ENCODE measurements at places on chromosomes 1 and 21.

- no peak for DNase-seq
Observed at GRCh38 chr1:41476807-41477361, 7.6 kb downstream of the EDN2 start.

- DNase-seq, result no peak
Observed at GRCh38 chr1:75745276-75745675, 20.8 kb downstream of the ACADM start.

DNA sequence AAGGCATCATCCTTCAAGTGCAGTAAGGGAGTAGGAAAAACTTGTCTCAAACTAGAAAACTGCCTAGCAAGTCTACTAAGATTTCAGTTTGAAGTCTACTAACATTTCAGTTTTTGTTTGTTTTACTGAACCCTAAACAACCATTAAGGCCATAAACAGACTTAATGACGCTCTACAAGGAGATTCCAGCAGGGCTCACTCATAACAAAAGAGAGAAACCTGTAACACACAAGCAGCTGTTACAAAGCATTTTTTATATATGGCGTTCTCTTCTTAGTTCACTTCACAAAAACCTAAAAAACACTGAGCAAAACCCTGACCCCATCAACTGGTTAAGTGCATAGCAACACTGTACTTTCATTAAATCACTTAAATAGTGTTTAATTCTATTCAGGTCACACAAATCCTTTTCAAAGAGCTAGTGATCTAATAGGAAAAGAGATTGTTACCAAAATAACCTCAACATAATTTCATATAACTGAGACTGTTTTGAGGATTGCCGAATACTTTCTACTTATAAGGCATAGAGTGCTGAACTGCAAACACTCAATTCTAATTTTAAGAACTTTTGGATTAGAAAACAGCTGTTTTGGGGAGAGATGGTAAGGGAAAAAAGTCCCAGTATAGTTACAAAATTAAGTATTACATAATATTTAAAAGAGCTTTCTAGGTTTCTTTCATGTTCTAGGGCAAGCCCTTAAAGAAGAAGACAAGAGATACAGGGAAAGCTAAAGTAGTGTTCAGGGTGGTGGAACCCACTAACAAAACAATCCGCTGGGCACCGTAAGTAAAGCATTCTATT is 1.4 kb downstream of the B3GALNT2 start:
- no peak for DNase-seq

DNA sequence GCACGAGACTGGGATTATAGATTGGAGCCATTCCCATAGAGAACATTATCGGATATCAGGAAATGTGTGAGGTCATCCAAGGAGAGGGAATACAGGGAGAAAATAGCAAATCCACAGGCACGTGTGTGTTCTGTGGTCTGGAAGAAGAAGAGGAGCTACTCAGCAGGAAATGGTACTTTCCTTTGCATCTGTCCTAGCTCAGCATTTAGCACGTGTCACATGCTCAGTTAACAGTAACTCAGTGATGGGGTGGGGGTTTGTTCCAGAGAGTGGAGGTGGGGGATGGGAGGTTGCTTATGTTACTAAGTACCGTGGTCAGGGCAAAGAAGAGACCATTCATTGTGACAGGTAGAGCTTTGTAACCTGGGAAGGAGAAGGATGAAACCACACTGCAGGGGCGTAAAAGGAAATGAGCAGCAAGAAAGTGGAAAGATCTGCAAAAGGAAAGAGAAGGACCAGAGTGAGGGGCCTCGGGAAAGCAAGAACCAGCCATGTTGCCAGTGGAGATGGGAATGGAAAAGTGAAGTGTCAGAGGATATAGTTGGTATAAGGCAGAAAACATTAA is 100.4 kb downstream of the ATP5PO start:
- DNase-seq, result no peak

- DNase-seq, result no peak
Observed at GRCh38 chr1:109566982-109567381, 18.6 kb downstream of the GNAI3 start.

DNA sequence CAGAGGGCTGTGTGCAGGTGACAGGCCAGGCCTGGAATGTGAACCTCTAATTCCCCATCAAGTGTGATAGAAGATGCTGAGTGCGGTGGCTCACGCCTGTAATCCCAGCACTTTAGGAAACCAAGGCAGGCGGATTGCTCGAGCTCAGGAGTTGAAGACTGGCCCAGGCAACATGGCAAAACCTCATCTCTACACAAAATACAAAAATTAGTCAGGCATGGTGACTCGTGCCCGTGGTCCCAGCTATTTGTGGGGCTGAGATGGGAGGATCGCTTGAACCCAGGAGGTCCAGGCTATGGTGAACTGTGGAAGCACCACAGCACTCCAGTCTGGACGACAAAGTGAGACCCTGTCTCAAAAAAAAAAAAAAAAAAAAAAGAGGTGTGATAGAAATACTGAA is 40.1 kb upstream of the PUM1 start:
- DNase-seq, result no peak

DNA sequence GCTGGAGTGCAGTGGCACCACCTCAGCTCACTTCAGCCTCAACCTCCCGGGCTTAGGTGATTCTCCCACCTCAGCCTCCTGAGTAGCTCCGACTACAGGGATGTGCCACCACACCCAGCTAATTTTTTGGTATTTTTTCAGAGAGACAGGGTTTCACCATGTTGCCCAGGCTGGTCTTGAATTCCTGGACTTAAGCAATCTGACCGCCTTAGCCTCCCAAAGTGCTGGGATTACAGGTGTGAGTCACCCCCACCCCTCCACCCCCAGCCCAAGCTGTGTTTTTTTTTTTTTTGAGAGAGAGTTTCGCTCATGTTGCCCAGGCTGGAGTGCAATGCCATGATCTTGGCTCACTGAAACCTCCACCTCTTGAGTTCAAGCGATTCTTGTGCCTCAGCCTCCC is 75.4 kb downstream of the NKAIN1 start:
- no peak for DNase-seq

- DNase-seq, result no peak
Observed at GRCh38 chr21:42843056-42843455, 36.3 kb downstream of the WDR4 start.

- peak; percentile 70 for DNase-seq
Observed at GRCh38 chr1:111505641-111506119, 2.2 kb upstream of the ADORA3 start.

DNA sequence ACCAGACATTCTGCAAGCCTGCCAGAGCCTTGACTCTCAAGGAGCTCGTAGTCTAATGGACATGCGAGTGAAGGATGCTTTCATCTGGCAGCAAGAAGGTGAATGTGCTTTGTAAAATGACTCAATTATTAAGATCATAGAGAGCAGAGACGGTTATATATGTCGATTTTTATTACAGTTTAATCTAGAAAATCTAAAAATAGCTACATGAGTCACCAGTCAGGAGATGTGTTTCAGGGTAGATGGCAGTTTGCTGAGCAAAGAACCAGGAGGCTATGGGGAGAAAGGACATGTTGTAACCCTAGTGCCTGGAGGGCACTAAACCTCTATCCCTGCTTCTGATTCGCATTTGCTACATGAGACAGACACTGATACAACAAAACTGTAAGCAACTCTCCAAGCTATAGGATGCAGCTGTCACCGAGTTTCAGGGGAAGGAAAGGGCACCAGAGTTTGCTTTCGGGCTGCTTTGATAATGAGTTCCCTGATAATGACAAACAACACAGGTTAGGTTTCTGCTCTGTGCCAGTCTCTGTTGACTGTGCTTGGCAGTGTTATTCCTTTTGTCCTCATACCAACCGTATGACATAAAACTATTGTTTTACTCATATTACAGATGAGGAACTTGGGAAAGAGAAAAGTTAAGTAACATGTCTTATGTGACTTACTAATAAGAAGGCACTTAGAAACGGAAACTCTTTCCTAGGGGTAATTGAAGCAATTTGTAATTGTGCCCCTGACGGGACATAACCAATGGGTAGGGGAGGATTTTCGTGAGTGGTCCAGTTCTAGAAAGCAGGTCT is 43.2 kb downstream of the C1orf198 start:
- no peak for DNase-seq

DNA sequence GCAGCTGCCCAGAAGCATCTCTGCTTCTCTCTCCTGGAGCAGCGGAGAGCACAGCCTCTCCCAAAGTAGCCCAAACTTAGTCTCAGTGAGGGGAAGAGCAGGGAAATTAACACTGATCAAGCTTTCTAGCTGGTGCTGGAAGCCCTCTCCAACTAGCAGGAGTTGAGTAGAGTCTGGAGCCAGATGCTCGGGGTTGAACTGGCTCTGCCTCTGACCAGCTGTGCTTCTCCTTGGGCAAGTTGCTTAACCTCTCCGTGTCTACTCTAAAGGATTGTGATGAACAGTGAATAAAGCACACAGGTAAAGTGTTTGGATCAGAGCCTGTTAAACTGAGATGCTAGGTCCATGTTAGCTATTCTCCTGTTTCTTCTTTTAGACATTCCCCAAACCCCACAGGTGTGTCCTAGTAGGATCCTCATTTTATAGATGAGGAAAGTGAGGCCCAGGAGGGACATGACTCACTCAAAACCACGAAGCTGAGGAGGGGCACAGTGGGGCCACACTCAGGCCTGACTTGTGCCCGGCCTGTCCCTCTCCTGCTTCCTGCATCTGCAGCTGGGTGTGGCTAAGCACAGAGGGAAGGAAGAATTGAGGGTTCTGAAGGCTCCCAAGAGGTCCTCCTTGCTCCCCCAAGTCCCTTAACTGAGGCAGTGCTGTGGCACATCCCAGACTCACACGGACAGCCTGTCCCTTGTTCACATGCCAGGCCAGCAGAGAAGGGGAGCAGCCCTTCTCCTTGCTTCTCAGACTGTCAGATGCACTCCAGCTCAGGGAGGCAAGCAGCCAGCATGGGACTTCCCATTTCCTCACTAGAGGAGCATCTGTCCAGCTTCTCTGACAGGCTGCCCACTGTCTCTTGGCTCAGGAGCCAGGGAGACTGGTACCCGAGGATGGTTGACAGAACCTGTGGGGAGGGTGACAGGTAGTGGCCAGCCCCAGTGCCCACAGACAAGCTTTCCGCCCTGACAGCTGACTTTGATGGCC is 152.0 kb upstream of the IGSF21 start:
- DNase-seq, result no peak

GRCh38 chr1:180860535-180860934 is 52.2 kb upstream of the KIAA1614 start:
- DNase-seq, result no peak

- peak; percentile 54 for DNase-seq
Observed at GRCh38 chr1:148307583-148308185, 155.6 kb upstream of the NBPF11 start.

DNA sequence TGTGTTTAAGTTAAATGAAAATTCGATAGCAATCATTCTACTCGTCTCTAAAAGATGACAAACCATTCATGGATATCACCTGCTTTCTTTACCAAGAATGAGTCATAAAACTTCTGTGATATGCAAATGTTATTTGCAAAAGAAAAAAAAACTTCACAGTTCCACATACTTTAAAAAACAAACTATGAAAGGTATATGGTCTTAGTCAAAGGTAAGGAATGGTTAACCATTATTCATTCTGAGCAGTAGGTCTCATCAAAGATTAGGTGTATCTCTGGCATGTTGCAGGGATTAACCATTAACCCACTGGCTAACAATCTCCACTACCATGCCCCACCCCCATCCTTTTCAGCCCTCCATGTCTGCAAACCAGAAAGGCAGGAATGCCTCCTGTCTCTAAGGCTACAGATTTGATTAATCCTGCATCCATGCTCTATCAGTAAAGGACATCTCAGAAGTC is 44.4 kb downstream of the PTPN14 start:
- no peak for DNase-seq

GRCh38 chr1:232974971-232975370 is 24.6 kb downstream of the NTPCR start:
- no peak for DNase-seq

DNA sequence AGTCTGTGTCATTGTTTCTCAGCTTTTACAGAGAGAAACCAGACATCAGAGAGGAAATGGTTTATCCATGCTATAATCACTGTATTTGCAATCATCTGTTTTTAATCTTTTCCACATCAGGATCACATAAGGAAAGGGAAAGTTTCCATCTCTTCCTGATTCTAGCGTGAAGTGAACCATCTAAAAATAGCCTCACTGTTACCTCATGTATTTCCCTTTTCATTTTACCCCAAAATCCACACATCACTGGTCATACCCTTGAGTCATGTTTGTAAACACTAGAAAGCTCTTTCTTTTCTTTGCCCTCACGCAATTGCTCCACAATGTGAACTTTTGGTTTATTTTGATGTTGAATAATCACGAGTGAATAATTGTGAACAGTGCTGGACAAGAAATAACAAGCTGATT is 146.0 kb downstream of the PLA2G4A start:
- DNase-seq, result no peak

DNA sequence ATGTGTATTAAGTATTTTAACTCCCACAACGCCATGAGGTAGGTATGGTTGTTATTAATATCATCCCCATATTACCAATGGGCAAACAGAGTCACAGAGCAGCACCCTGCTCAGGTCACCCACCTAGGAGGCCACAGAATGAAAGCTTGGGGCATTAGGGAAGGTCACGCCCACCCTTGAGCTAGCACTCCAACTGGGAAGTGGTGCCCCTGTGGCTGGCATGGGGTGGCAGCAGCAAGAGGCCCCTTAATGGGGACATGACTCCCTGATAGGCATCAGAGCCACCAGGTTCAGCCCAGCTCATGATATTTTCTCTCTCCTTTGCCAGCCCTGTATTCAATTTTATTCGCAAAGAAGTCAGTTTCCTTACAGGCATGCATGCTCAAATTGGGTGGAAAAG is 90.6 kb downstream of the DMRTB1 start:
- no peak for DNase-seq

GRCh38 chr1:10117865-10118264 is 85.1 kb downstream of the UBE4B start:
- no peak for DNase-seq

GRCh38 chr1:26936823-26937222 is 15.3 kb downstream of the NUDC start:
- no peak for DNase-seq

GRCh38 chr1:198364471-198364870 is 176.0 kb downstream of the ATP6V1G3 start:
- no peak for DNase-seq

- no peak for DNase-seq
Observed at GRCh38 chr1:64539781-64540218, 69.9 kb downstream of the CACHD1 start.

DNA sequence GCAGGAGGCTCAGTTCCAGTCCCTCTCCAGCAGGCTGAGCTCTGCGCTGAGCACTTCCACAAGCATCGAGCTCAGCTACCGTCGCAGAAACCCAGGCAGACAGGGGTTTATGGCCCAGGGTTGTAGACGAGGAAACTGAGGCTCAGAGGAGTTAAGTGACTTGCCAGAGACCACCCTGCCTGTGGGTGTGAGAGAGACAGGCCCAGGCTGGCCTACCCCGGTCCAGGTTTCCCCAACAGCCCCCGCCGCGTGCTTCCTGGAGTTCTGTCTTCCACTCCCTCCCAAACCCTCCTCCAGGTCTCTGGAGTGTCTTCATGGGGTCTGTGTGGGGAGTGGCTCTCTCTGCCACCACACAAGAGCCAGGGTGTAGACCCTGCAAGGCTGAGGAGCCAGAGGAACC is 615.9 kb downstream of the PTPRU start:
- no peak for DNase-seq

DNA sequence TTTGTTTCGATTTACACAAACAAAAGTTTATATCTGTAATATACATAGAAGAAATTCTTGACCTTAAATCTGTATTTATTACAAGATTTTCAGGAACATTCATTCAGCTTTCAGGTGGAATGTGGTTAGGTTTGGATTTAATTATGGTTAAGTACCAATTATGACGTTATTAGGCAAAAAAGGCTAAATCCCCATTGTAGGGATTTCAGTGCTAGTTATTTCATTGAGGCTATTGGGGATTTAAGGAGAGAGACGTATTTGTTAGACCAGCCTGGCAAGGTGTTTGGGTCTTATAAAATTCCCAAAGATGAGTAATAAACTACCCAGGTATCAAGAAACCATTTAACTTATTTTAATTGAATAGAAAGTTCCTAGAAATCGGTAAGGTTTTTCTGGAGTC is 26.0 kb downstream of the PRKAA2 start:
- no peak for DNase-seq
